Fibroblast of lung (primary cell): ENCODE measurements at places on chromosomes 1 and 21. TPM values are rescaled to one million over a fixed set of nuclear protein-coding genes. Genes with fewer than 3 reads are reported as not detected.

DNA sequence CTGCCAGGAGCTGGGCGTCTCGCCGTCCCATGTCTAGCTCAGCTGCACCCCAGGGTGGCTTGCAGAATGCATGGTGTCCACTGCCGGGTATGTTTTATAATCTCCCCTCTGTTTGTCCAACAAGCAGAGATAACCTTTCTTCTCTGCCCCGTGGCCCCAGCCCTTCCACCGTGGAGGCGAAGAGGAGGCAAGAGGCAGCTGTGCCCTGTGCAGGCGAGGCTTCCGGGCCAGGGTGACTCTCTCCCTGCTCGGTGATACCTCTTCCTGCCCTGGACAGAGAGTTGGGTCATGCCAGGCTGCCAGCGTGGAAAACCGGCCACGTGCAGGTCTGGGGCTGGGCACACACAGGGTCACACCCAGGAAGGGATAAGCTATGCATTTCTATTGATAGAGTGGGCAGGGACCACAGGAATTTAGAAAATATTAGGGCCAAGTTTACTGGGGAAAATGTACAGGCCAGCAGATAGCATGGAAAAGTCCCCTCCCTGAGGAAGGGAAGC, at the start of gene TFF2:
TSS of gene TFF2 (minus strand) at position 68 of the 500 bp plus-strand sequence. CDS start at position 31, 37 bp downstream.
- H3K4me1 ChIP-seq = no peaks in the 10 kb centered on the region
- H3K36me3 ChIP-seq = no peaks in the 10 kb centered on the region
- no peak within 1 kb of the TSS for H3K27ac ChIP-seq
- H3K4me3 ChIP-seq = no peak within 1 kb of the TSS
- no peak for DNase-seq

GRCh38 chr1:96464066-96464465, 257.5 kb upstream of the PTBP2 start:
- no peak for DNase-seq
- no peak overlapping the region for H3K4me3 ChIP-seq
- no peaks in the 10 kb centered on the region for H3K4me1 ChIP-seq
- H3K27me3 ChIP-seq = no peaks in the 10 kb centered on the region
- no peaks in the 10 kb centered on the region for H3K36me3 ChIP-seq
- H3K27ac ChIP-seq = no peak overlapping the region

DNA sequence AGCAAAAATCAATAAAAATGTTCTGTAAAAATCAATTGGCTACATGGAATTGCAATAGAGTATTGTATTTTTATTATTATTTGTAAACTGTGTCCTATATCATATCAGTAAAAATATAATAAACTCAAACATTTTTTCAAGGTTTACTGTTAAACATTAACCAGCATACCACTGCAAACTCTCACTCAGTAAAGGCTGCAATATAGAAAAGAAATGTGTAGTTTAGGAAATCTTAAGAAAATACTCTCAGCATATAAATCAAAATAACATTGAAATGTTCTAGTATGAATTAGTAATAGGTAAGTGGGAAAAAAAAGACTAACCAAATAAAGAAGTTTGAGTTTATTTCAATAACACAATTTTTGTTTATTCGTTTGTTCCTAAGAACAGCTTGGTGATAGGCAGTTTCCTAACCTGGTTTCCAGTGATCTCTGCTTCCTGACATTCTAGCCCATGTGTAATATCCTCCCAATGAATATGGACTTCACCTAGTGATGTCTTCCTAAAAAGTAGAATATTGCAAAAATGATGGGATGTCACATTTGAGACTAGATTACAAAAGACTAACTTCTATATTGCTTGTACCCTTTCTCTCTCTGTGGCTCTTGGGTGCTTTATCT, 870.1 kb downstream of the BRINP3 start:
- H3K27ac ChIP-seq = no peak overlapping the region
- DNase-seq = no peak
- H3K27me3 ChIP-seq = no peaks in the 10 kb centered on the region
- H3K4me3 ChIP-seq = no peak overlapping the region

GRCh38 chr1:39328586-39329121, 124.2 kb downstream of the MACF1 start:
- peak; percentile 43 for DNase-seq
- H3K27me3 ChIP-seq = no peaks in the 10 kb centered on the region
- H3K36me3 ChIP-seq = peaks cover 19% of the 10 kb centered on the region
- H3K4me3 ChIP-seq = no peak overlapping the region
- no peak overlapping the region for H3K27ac ChIP-seq
- no peaks in the 10 kb centered on the region for H3K4me1 ChIP-seq

GRCh38 chr1:27296773-27297291, 25.1 kb upstream of the TMEM222 start:
- no peak overlapping the region for H3K4me3 ChIP-seq
- peak overlapping the region; percentile 34 for H3K27ac ChIP-seq
- H3K36me3 ChIP-seq = peaks cover 3% of the 10 kb centered on the region

- no peak for DNase-seq
- H3K27ac ChIP-seq = no peak overlapping the region
- peaks cover 51% of the 10 kb centered on the region for H3K27me3 ChIP-seq
- no peaks in the 10 kb centered on the region for H3K36me3 ChIP-seq
Observed at GRCh38 chr1:115839029-115839678, 1.8 kb downstream of the NHLH2 start.

Gene PADI4
- not detected in 2 replicates for total RNA-seq

GRCh38 chr1:246582301-246583055, 16.2 kb downstream of the CNST start:
- no peaks in the 10 kb centered on the region for H3K27me3 ChIP-seq
- no peak for DNase-seq
- H3K36me3 ChIP-seq = peaks cover 3% of the 10 kb centered on the region
- H3K27ac ChIP-seq = no peak overlapping the region
- H3K4me3 ChIP-seq = no peak overlapping the region
